NCI-H510A (cell line): ENCODE measurements at places on chromosomes 2 and 18.

GRCh38 chr18:62862466-62862865 is 147.1 kb downstream of the PHLPP1 start:
- no peak for DNase-seq

- no peak for DNase-seq
Observed at GRCh38 chr2:45191146-45191863, 182.1 kb upstream of the SIX2 start.

GRCh38 chr2:148716378-148716920 is 71.9 kb downstream of the EPC2 start:
- no peak for DNase-seq

DNA sequence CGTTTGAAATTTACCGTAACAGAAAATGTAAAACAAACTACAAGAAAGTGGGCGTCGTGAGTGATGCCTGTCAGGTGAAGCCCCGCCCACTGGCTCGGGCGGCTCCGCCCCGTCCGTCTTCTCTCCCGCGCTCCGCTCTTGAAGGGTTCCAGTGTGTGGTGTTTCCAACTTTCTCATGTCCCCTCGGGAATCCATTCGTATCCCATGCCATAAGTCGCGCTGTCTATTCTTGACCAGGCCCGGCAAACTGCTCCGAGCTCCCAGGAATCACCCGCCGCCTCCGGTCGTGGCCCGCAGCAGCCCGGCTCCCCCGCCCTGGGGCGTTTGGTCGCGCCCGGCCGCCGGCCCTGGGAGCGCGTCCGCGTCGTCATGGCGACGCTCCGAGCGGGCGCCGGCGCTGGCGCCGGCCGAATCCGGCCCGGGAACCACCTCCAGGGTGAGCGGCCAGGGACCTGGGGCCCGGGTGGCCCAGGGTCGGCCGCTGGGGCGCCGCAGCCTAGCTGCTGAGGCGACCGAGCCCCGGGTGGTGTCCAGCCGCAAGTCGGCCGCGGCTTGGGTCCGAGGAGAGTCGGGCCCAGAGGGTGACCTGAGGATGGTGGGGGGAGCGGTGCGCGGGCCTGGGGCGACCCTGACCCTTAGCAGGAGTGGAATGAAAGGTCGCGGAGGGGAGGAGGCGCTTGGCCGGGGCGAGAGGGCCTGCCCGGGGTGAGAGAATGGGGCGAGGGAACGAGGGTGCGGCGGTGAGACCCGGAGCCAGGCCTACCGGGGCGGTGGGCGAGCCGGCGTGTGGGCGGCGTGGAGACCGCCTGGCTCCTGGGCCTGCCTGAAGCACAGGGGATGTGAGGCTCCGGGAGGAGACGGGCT is at the start of gene CFAP221:
TSS of gene CFAP221 (plus strand) at position 375 of the 864 bp plus-strand sequence. CDS start 1,683 bp downstream, outside the sequence.
- peak; percentile 51 for DNase-seq

- DNase-seq, result peak; percentile 12
Observed at GRCh38 chr2:43127208-43127940, 99.0 kb downstream of the ZFP36L2 start.

DNA sequence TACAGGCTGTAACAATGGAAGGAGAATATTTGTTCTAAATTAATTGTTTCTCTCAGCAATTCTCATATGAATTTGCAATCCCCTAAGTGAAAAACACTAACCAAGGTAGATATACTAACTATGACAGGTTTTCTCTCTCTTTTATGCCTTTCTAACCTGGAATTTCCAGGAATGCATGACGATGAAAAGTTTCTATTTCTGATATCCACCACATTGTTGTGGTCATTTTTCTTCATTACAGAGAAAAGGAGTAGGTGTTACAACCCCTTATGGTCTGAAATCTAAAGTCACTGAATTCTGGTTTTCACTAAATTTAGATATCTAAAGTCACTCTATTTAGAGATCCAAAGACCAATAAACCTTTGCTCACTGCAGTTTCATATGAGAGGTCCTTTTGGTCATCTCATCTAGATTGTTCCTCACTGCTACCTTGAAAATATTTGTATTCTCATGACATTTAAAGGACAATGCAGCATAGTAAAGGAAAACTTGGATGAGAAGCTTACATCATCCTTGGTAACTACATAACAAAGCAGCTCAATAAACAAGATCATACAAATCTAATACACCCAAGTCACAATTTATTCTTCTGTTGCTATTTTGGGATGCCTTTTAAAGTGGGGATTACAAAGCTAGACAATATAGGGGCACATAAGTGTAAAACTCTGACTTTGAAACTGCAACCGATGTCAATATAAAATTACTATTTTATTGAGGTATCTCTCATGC is 85.8 kb downstream of the TCF4 start:
- no peak for DNase-seq

DNA sequence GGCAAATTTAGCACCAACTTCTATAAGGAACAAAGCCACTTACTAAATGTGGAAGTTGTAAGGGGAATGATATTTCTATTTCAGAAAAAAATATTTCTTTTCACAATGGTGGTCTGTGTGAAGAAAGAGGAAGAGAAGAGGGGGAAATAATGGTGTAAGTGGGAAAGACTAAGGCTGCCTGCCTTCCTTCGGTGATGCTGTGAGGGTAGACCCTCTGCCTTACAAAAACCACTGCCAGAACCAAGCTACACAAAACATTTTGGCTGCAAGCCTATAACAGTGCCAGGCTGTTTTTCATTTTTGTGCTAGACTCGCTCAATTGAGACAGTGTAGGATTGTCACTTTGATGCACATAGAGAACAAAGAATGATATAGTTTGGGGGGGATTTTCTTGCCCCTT is 286.6 kb downstream of the ZEB2 start:
- no peak for DNase-seq

DNA sequence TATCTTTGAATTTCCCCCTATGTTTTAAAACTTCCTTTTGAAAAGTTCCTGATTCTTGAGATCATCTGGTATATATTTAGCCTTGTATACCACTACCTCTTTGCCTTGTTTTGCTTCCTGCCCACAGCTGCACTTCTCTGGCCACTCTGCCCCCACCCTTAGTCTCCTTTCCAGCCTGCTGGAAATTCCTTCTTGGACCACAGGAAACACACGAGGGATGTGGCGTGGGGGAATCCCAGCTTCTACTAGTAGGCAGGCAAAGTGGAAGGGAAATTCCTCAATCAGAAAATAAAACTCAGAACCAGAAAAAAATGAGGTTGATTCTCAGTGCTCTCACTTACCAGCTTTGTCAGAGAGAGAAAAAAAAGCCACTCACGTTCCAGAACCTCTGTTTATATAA is 13.4 kb downstream of the IL18RAP start:
- DNase-seq, result no peak
